ENCODE measurements at places on chromosomes 3 and 15.
A peak's percentile ranks its signal among the peaks of the same experiment; 100 is the strongest.

DNA sequence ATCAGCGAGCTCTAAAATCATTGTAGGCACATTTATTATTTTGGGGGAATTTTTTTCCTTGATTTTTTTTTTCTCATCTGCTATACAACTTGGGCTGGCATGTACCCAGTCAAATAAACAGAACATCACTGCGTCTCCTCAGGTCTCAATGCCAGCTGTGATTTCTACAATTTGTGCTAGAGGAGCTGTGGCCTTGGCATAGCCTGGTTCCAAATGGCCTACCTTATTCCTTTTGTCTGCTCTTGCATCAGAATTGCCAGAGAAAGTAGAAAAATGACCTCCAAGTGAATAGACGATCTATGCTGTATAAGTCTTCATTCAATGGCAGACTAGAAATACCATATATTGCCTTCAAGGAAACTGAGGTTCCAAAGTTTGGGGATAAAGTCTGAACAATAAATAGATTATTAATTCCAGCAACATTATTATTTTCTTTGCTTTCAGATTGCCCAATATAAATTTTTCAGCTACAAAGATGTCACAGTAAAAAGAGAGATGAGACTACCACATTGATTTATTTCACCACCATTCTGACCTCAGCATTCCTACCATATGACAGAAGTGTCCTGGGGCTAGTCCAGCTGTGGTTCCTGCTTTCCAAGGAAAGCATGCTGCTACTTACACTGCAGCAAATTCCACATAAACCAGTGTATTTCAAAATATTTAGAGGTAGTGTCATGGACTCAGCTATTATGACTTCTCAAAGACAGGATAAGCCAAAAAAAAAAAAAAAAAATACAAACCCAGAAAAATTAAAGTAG is 493.9 kb upstream of the ZNF385D start:
- DNase-seq, result no peak

- DNase-seq, result no peak
Observed at GRCh38 chr3:141651409-141651808, 86.7 kb upstream of the RNF7 start.

GRCh38 chr15:79002581-79002980 is 57.7 kb upstream of the CTSH start:
- DNase-seq, result no peak

DNA sequence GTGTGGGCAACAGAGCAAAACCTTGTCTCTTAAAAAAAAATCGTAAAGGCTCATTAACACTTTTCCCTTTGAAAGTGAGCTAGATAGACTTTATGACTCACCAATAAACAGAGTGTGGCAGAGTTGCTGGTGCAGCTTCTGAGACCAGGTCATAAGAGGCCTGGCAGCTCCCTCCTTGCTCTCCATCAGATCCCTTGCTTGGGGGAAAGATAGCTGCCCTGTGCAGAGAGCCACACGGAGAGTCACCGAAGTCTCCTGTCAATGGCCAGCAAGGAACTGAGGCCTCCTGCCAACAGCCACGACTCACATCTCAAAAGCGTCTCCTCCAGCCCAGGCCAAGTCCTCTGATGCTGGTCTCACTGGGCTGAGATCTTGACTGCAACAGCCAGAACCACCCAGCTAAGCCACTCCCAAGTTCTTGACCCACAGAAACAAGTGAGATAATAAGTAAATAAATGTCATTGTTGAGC is 8.7 kb upstream of the GP9 start:
- no peak for DNase-seq

- DNase-seq, result no peak
Observed at GRCh38 chr3:164250923-164251322, 827.4 kb downstream of the SI start.

GRCh38 chr15:65177901-65178300 is 7.2 kb downstream of the CLPX start:
- no peak for DNase-seq

- peak; percentile 72 for DNase-seq
Observed at GRCh38 chr3:42043099-42043813, 47.9 kb upstream of the TRAK1 start.

- peak; percentile 91 for DNase-seq
Observed at GRCh38 chr3:122382888-122383666, at the start of gene MIX23. Gene MIX23 (minus strand): TSS chr3:122383231. CDS start chr3:122383224, 7 bp downstream.

- DNase-seq, result no peak
Observed at GRCh38 chr3:184359610-184360009, 1.8 kb downstream of the CLCN2 start.

DNA sequence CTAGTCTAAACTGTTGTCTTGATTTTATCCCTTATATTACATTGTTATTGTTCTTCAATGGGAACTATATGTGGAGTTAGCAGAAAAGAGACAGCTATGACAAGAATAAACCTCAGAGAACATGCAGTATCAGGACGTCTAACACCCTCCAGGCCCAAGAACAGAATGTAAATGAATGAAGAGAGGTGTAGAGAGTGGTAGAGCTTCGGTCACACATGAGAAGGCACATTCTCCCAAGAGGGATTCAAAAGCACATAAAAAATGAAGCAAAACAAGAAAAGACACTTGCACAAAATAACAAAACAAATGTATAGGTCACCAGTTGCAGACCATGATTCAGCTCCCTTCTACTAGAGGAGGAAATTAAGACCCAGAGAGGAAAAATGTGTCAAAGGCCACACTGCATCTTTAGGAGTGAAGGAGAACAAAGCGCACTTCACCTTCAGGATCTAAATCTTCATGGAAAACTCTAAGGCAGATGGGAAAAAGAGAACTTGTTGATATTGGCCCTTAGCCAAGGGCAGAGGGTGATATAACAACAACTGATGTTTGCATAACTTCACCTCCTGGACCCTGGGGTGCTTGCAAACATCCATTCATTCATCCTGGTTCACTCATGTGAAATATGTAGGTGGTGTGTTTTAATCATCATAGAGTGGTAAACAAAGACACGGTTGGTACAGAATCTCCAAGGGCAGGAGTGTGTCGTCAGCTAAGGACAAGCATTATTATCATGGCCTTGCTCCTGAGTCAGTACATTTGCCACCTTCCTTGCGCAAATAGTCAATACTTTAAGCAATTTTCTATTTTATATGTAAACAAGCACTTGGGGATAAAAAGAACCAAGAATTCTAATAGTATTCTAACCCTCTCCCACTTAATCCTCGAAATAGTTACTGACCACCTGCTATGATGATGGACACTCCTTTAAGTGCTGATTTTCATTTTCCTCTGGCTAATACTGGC is 8.8 kb downstream of the NEK10 start:
- DNase-seq, result no peak

DNA sequence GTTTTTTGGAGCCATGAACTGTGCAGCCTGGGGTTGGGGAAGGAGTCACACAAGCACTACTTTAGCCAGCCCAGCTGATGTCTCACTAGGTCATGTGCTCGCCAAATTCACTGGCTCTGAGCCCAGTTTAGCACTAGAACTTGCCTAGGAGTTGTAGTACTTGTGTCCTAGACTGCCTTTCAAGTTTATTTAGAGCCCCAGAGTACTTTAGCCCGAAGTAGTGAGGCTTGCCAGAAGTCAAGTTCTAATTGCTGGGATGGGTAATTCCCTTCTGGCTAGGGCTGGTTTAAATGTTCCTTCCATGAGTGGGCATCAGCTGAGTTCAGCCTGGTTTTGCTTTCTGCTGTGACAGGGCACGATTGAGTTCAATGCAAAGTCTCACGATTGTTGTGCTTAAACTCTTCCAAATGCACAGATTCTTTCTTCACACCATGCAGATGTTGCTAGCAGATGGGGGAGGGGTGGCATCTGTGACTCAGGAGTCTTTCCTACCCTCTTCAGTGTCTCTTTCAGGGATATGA is 228.2 kb upstream of the ZPLD1 start:
- no peak for DNase-seq

DNA sequence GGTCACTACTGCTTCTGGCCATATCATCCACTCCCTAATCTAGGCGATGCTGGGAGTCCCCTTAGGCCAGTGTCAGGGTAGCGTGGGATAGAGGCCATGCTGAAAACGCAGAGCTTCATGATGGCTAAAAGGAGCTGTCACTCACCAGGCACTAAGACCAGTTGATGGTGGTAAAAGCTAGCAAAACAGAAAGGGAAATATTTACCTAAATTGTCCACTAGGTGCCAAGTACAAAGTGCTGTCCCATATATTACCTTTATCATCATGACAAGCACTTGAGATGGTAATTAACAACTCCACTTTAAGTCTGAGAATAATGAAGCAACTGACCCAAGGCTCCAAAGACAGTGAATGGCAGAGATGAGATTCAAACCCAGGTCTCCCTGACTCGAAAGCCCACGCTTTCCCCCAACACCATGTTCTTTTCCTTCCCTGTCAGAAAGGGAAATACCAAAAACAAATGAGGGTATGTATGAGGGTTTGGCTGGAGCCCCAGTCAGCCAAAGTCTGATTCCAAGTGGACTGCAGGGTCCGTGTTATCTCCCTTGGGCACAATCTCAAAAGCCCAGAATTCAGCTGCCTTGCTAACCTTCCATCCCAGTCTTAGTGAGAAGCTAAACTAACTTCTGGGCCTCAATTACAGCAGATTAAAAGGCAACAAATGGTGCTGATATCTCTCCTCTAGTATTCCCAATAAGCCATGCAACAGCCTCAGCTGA is 84.7 kb downstream of the RBPMS2 start:
- no peak for DNase-seq
